A549 treated with Mapracorat at 1 μM for 4 hours (cell line): ENCODE measurements at places on chromosomes 7 and 10. TPM values are rescaled to one million over a fixed set of nuclear protein-coding genes. Genes with fewer than 3 reads are reported as not detected.

GIMAP2 gene
- not detected in 5 replicates for total RNA-seq

TMEM213 gene
- total RNA-seq, result not detected in 5 replicates

RARRES2 gene
- not detected in 5 replicates for total RNA-seq

TCF7L2 gene
- total RNA-seq, result 16.8 to 20.9 TPM (median 17.5 TPM) in 5 replicates

ZNF503 gene
- 6.6 to 10.4 TPM (median 9.6 TPM) in 5 replicates for total RNA-seq

CYP3A7 gene
- total RNA-seq, result 0.06 to 0.07 TPM in 2 of 5 replicates, not detected in the others

NEUROD6 gene
- not detected in 5 replicates for total RNA-seq

PPP1R3C gene
- 22.1 to 28.4 TPM (median 23.7 TPM) in 5 replicates for total RNA-seq

FAM25G gene
- 1.1 to 2.0 TPM (median 1.4 TPM) in 3 of 5 replicates, not detected in the others for total RNA-seq

CTAGE6 gene
- 0.05 to 0.07 TPM in 2 of 5 replicates, not detected in the others for total RNA-seq

POU6F2 gene
- total RNA-seq, result not detected in 5 replicates

SFRP5 gene
- 1.7 to 2.8 TPM (median 2.4 TPM) in 5 replicates for total RNA-seq

OIT3 gene
- total RNA-seq, result 0.11 TPM in 1 of 5 replicates, not detected in the others

PON1 gene
- 0.75 to 1.6 TPM (median 1.0 TPM) in 5 replicates for total RNA-seq

HOXA1 gene
- total RNA-seq, result 2.5 to 3.4 TPM (median 3.0 TPM) in 5 replicates

SPAM1 gene
- not detected in 5 replicates for total RNA-seq

SEPTIN7 gene
- total RNA-seq, result 176 to 223 TPM (median 205 TPM) in 5 replicates

NPC1L1 gene
- total RNA-seq, result 0.02 to 0.10 TPM (median 0.08 TPM) in 5 replicates

AKR1C3 gene
- total RNA-seq, result 1,118 to 1,294 TPM (median 1,186 TPM) in 5 replicates

CFAP69 gene
- 2.0 to 3.3 TPM (median 2.4 TPM) in 5 replicates for total RNA-seq

CASP7 gene
- 26.6 to 33.8 TPM (median 29.3 TPM) in 5 replicates for total RNA-seq

PDK4 gene
- 18.2 to 24.6 TPM (median 22.2 TPM) in 5 replicates for total RNA-seq

TMEM236 gene
- total RNA-seq, result 0.02 to 0.08 TPM (median 0.03 TPM) in 5 replicates
